ENCODE measurements at places on chromosomes 5 and 9.

DNA sequence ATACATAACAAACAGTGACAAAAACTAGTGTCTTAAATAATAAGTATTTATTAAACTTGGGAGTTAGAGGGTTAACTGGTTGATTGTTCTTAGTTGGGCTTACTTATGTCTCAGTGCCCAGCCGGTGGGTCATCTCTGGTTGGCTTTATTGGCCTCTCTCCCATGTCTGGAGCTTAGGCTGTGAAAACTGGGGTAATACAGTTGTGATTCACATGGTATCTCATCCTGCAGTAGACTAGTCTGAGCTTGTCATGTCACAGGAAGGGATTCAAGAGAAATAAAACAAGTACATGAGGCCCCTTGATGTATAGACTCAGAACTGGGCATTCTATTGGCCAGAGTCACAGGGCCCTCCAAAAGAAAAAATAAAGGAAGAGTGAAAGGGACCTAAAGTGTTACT, 466.4 kb upstream of the SMC2 start:
- no peak for DNase-seq

- DNase-seq, result no peak
Observed at GRCh38 chr9:96877269-96877668, 23.0 kb upstream of the ZNF782 start.

GRCh38 chr5:78778538-78778937, 130.0 kb upstream of the LHFPL2 start:
- no peak for DNase-seq

- DNase-seq, result no peak
Observed at GRCh38 chr9:15755660-15756059, 202.8 kb downstream of the CCDC171 start.

DNA sequence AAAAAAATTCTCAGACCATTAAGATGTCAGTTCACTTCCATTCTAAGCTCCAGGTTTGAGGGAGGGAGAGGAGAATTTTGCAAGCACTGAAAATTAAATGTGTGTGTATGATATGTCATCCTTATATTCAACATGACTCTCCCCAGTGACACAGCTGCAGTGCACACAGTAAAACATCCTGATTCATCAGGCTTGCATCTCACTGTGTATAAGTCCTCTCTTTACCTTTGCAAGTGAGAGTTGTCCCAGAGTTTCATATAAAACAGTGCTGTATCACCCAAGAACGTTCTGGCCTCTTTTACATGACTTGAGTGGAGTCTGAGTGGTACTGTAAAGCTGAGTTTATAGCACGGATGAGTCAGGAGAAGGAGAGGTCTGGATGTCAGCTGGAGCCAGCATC, 50.0 kb downstream of the DMRT2 start:
- DNase-seq, result no peak

DNA sequence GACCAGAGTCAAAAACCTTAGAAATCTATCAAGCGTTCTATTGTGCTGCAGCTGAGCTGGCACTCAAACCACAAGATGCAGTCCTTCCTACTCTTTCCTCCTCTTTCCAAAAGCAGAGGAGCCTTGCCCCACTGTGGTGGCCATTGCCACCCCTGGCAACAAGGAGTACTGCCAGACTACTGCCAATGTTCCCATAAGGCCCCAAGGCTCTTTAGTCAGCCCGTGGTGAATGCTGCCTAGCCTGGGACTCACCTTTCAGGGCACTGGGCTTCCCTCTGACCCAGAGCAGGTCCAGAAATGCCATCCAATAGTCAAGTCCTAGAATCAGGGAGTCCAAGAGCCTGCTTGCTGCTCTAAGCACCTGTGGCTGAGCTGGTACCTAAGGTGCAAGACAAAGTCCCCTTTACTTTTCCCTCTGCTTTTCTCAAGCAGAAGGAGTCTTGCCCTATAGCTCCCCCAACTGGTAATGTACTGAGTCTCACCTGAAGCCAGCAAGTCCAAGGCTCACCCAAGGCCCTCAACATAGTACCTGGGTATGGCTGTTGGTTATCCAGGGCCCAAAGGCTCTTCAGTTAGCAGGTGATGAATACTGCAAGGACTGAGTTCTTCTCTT, 219.4 kb downstream of the ATPSCKMT start:
- no peak for DNase-seq

Data from HAP-1 (cell line).